AG10803 (cell line): ENCODE measurements at places on chromosomes 5 and 9.

- DNase-seq: no peak
Measured at GRCh38 chr5:67878933-67879332, 336.6 kb upstream of the PIK3R1 start.

GRCh38 chr5:179572386-179572785 is 22.0 kb downstream of the RUFY1 start:
- DNase-seq: no peak

DNA sequence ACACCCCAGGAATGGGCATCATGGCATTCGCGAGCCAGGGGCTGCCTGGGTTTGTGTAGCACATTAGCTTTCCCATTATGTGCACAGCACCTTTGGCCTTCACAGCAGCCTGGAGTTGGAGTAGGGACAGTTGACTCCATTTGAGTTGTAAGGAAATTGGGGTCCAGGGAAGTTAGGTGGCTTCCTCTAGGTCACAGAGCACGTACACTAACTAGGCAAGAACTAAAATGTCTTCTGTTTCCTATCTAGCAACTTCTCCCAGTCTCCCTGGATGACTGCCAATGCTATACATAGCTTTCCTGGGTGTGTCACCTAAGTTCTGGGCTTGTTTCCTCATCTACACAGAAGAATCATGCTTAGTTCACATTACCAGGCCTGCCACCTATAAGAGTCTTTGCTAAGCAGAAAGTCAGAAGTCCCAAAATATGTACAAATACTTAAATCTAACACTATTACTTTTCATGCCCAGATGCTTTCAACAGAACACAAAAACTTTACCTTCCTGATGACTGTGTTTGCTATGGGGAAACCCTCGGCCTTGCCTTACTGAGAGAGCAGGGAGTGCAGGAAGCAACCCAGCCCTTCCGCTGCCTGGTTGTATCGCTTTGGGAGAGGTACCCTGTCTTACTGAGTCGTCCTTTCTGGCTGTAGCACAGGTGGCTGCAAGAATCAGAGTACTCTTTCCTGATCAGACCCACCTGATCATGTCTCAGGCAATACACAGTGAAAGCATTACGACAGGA is 12.0 kb downstream of the MACROH2A1 start:
- DNase-seq: peak; percentile 94

- DNase-seq: peak; percentile 77
Measured at GRCh38 chr9:111944241-111944866, 47.7 kb downstream of the UGCG start.

DNA sequence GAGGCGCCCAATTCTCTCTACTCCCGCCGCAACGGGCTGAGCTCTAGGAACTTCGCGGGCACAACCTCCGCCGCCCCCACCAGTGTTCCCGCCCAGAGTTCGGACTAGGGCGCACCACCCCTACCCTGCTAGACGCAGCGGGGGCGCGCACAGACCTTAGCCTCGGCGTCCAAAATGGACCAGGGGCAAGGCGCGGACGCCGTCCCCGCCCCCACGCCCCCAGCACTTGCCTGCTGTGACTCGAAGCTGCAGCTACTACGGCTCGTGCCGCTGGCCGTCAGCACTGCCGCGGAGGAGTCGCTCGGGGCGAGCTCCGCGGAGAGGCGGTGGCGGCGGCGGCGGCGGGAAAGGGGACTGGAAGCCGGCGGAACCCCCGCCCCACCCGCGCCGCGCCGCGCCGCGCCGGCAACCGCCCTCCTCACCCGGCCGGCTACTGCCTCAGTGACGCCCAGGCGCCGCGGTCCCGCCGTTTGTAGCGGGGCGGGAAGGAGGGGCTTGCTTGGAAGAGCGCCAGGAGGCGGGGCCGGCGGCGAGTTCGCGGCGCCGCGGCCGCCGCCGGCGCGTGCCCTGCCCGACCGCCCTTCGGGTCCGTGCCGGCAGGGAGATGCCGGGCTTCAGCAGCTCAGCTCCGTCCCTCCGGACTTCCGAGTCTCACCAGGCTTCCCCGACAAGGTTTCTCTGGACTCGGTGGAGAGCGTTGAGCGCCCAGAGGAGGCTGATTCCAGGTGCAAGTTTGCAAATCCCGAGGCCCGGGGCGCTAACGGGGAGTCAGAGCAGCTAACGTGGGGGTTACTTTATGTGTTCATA is 4.5 kb downstream of the ELAVL2 start:
- no peak for DNase-seq

GRCh38 chr5:156991714-156992113 is 28.7 kb upstream of the TIMD4 start:
- DNase-seq: no peak

DNA sequence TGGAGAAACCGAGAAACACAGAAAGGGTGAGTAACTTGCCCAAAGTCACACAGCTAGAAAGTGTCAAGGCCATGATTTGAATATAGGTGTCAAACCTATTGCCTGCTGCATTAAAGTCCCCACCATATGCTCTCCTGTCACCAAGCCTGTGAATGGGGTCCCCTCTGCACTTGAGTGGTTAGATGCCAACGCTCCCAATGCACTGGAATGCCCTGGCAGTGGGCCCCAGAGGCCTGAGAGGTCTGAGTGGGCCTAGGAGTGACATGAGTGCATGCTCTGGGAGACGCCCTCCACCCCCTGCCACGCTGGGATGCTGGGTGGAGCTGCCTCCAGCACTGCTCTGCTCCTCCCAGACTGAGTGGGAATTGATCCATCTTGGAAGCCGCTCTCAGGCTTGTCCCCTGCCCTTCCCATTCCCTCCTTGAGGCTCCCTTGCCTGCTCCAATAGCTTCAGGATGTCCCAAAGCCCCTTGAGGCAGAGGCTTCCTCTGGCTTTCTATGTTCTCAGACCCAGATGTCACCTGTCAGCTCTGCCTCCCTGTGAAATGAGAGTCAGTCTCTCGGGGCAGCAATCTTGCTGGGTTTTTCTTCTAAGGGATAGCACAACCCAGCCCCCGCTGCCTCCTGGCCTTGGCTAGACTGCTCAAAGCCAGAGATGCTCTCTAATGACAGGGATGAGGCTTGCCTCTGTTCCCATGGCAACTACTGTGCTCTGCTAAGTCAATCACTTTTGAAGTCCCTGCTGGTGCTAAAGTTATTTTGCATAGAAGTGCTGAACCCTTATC is 6.6 kb upstream of the ARSI start:
- DNase-seq: no peak

GRCh38 chr5:29960323-29960722 is 1233.2 kb upstream of the CDH6 start:
- DNase-seq: no peak

DNA sequence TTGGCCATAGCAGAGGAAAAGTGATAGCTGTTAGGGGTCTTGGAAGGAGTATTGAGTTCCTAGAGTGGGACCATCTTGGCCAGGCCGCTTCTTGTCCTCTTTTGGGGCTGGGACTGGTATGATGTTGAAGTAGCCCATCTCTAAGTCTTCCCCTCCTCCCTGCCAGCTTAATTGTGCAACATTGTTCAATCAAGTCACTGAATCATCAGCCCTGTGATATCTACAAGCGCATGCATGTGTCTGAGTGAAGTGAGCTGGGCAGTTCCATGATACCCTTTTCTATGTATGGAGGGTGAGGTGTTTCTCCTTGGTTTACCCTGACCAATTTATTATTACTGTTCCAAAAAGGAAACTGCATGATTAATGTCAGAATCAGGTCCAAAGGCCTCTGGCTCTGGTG is 112.2 kb downstream of the C9orf152 start:
- peak; percentile 64 for DNase-seq
